ENCODE measurements at places on chromosomes 2 and 18.

DNA sequence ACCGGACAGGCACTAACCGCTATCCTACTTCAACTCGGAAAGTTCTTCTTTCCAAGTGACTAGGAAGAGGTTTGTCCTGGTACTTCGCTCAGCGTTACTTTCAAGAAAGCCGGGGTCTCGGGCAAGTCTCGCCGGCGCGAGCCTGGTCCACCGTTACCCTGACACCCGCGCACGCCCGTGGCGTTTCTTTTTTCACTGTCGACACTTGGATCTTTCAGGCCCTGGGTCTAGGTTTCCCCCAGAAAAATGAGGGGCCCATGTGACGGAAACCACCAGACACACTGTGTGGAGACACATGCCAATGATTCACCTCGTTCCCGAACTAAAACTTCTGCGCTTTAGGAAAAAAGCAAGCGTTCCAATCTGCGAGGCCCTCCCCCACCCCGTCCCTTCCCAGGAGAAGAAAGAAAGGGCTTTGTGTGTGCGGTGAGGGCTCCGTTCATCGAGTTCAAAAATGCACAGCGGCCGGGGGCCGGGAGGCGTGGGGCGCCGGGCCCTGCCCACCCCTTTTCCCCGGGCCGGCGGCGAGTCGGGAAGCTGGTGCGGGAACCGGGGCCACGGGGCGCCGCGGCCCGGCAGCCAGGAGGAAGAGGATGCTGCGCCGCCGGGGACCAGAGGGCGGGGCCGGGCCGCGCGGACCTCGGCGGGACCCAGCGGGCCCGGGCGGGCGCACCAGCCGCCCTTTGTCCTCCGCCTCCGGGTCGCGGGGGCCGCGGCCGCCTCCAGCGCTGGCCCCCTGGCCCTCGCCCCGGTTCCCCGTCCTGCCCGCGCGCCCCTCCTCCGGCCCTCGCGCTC, 2.6 kb downstream of the ZNF521 start:
- DNase-seq: peak; percentile 77

- DNase-seq: no peak
Observed at GRCh38 chr2:10269711-10270610, 32.7 kb upstream of the HPCAL1 start.

- no peak for DNase-seq
Observed at GRCh38 chr2:140593132-140593531, 1537.7 kb downstream of the LRP1B start.

GRCh38 chr2:159585622-159586021, 30.7 kb downstream of the BAZ2B start:
- DNase-seq: no peak

DNA sequence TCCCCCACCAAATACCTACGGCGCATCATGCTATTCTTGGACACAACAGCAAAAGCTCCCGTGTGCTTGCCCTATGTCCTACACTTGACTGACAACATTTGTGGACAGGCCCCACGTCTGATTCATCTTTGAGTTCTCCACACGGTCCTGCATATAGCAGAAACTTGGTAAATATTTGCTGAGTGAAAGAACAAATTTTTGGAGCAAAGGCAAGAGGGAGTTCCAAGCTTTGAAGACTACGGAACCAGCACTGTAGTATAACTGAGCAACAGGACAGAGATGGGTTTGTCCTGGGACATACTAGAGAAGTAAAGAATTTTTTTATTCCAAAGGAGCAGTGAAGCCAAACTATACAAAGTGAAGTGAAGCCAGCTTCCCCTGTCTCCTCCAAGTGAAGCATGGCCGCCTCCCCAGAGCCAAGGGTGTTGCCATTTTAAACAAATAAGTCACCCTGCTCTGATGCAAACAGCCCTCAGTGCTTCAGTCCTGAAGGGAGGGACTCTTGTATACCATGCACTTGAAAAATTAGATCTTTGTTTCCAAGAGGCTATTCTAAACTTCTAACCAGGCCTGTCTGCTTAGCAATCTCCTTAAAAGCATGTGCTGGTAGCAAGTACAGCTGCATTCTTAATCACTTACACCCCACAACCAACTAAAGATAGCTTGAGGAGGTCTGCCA, 35.9 kb downstream of the SPRED2 start:
- DNase-seq: peak; percentile 19

GRCh38 chr2:61470122-61470951, 550 bp downstream of the USP34 start:
- DNase-seq: peak; percentile 62

DNA sequence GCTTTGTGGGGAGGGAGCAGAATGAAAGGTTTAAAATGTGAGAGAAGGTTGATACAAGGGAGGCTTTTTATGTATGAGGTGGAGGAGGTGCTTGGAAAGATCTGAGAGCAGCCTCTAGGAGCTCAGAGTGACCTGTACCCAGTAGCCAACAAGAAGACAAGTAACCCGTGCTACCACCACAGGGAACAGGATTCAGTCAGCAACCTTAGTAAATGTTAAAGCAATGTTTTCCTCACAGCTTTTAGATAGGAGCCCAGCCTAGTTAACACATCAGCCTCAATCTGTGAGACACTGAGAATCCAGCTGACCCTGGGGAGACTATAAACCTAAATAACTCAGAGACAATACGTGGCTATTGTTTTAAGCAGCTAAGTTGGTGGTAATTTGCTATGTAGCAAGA, 194.9 kb upstream of the NT5C1B start:
- DNase-seq: no peak

Measured in LHCN-M2 (cell line).